HCEC 1CT (cell line): ENCODE measurements at places on chromosomes 7 and 10.

GRCh38 chr10:7477538-7478334 is 66.9 kb upstream of the SFMBT2 start:
- no peak for DNase-seq

GRCh38 chr7:51665045-51665780 is 348.6 kb upstream of the COBL start:
- DNase-seq = no peak

- DNase-seq = no peak
These were observed 957 bp upstream of the SVIL start for GRCh38 chr10:29635711-29636144.

- DNase-seq = no peak
These were observed 198.3 kb downstream of the GRID1 start for GRCh38 chr10:86168256-86168655.

DNA sequence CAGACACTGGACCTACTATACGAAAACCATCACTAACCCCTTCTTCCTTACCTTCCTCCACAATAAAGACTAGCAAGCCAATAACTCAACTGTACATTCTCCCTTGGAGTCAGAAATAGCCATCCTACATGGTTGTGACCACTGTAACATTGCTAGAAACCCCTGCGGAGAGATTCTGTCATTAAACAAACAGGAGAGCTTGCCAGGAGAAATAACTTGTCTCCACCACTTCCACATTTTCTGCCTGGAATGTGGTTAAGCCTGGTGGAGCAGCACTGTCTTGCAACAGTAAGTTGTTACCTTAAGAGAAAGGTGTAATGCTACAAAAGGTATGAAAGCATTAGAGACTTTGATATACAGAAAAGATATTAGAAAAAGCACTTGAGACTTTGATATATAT is 45.8 kb downstream of the THSD7A start:
- DNase-seq = no peak

DNA sequence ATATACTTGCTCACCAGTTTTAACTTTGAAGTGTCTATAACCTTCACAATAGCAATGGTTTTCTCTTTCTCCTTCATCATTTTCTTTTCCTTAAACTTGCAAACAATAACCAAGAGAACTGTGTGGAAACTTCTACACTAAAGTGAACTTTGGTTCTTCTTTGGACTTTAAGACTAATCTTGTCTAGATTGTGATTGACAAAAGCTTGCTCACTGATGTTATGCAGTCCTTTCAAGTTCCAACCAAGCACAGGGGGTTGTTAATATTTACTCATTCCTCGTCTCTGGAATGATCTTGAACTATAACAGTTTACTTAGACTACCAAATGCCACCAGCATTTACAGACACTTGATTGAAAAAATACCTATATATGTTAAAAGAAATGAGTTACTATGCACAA is 62.4 kb downstream of the TFEC start:
- no peak for DNase-seq

GRCh38 chr10:17510242-17510908 is 56.0 kb upstream of the ST8SIA6 start:
- no peak for DNase-seq

- DNase-seq = no peak
These were observed 143.8 kb downstream of the AVL9 start for GRCh38 chr7:32639122-32639521.

- DNase-seq = no peak
These were observed 127.8 kb upstream of the LANCL2 start for GRCh38 chr7:55237156-55237893.

- DNase-seq = no peak
These were observed 116.5 kb upstream of the FRMD4A start for GRCh38 chr10:14447094-14447839.

- no peak for DNase-seq
These were observed 29.5 kb upstream of the RASGEF1A start for GRCh38 chr10:43296320-43296719.

DNA sequence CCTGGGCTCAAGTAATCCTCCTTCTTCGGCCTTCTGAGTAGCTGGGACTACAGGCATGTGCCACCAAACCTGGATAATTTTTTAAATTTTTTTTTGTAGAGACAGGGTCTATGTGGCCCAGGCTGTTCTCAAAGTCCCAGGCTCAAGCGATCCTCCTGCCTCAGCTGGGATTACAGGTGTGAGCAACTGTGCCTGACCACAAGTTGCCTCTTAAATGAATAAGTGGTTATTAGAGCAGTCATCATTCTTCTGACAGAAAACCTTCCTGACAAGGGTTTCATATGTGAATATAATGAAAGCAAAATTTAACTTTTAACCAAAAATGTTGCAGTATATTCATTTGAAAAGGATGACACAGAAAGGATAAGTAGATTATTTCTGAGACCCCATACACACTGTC is 532.5 kb downstream of the GRM8 start:
- no peak for DNase-seq

- DNase-seq = no peak
These were observed 78.2 kb upstream of the SEC61G start for GRCh38 chr7:54837168-54837567.

DNA sequence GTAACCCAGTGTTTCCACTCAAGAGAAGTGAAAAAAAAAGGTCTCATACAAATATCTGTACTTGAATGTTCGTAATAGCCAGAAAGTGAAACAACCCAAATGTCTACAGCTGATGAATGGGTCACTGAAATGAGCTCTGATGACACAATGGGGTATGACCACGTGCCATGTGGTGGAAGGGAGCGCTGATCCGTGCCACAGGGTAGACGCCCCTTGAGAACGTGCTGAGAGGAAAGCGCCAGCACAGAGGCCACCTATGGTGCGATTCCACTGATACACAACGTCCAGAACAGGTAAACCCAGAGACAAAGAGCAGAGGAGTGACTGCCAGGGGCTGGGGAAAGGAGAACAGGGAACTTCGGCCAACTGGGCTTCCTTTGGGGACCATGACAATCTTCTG is 50.3 kb downstream of the MAD1L1 start:
- DNase-seq = no peak

DNA sequence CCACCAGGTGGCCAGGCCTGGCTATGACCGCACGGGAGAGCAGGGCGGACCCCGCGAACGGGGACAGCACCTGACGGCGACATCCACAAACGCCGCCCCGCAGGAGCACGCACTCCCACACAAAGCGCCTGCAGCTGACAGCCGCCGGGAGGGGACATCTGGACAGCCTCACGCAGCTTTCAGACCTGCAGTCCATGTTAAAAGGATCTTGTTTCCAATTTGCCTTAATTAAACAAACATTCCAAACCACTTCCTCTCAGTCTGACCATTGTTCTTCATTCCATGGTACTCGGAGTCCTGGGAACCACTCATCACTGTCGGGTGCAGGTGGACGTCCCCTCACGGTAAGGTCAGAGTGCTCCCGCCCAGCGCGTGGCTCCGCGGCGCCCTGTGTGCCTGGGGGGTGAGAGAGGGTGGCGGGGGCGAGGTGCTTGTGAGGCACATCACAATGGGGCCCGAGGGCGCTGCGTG is 5.9 kb upstream of the GPER1 start:
- no peak for DNase-seq
